ENCODE measurements at places on chromosomes 11 and 22.

- no peak for DNase-seq
These were observed 227.4 kb downstream of the TMEM135 start for GRCh38 chr11:87265132-87265531.

GRCh38 chr22:23130697-23131096 lies 11.1 kb downstream of the RSPH14 start:
- no peak for DNase-seq

GRCh38 chr11:86990031-86990430 lies 34.8 kb upstream of the FZD4 start:
- DNase-seq, result no peak

DNA sequence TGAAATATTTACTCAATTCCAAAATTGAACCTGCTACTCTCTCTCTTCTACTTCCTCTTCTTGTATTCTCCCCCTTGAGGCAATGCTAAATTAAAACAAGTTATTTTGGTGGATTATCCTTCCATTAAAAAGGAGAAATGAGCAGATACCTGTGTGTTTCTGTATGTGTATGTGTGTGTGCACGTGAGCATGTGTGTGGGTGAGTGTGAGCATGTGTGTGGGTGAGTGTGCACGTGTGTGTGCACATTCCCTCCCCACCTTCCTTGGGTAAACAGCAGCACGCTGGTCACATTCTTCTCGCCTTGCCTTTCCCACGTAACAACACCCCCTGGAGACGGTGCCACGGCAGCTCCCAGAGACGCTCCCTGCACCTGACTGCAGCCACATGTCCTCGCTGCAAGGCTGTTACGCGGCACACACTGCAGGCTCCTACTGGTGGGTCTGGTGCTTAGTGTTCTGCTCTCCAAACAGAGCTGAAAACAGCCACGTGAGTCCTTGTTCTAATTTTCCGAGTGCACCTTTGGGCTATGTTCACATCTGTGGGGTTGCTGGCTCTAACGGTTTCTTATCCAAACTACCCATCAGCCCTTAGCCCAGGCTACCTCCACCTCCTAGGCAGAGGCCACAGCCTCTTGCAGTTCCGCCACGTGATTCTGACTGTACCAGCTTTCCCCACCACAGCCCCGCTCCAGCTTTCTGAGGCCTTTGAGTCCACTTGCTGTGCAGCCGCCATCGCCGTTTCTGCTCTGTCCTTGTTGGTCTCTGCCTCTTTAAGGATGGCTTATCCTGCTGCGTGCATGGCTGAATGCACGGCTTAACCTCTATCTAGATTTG lies 123.4 kb downstream of the CTTN start:
- DNase-seq, result no peak

DNA sequence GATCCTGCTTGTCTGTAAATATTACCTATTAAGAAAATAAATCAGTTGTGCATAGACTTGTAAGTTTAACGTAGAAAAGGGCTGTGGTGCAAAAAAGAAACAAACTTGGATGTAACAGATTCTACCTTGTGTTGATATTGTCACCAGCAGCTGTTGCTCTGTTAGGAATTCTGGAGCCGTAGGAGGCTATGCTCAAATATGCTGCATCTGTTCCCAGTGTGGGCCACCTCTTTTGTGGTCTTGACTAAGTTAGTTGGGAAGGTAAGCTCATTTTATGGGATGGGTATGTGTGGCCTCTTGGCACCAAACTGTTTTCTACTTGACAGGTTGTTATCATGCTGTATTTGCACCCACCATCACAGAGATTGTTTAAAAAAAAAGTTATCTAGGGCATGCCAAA lies 29.4 kb upstream of the RAG2 start:
- no peak for DNase-seq

- DNase-seq, result no peak
These were observed 129.7 kb upstream of the CSNK2A3 start for GRCh38 chr11:11482730-11483129.

- DNase-seq, result no peak
These were observed 236.8 kb downstream of the BUD13 start for GRCh38 chr11:116535994-116536393.

DNA sequence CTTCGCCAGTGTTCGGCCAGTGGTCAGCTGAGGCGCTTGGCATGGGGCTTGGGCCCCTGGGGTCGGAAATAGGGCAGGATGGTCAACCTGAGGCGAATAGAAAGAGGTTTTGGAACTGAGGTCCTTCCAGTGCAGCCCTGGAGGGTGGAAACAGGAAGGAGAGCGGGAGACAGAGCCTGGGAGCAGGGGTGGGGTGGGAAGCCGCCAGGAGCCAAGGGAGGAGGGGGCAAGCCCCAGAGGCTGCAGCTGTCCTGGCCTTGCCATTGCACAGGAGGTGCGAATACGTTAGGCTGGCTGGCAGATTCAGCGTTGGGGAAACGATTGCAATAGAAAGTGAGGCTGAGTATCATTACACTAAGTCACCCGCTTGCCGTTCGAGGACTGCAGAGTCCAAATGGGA lies 13.9 kb upstream of the KCTD17 start:
- no peak for DNase-seq

GRCh38 chr11:57457643-57458023 lies 2.7 kb upstream of the RTN4RL2 start:
- DNase-seq, result no peak

DNA sequence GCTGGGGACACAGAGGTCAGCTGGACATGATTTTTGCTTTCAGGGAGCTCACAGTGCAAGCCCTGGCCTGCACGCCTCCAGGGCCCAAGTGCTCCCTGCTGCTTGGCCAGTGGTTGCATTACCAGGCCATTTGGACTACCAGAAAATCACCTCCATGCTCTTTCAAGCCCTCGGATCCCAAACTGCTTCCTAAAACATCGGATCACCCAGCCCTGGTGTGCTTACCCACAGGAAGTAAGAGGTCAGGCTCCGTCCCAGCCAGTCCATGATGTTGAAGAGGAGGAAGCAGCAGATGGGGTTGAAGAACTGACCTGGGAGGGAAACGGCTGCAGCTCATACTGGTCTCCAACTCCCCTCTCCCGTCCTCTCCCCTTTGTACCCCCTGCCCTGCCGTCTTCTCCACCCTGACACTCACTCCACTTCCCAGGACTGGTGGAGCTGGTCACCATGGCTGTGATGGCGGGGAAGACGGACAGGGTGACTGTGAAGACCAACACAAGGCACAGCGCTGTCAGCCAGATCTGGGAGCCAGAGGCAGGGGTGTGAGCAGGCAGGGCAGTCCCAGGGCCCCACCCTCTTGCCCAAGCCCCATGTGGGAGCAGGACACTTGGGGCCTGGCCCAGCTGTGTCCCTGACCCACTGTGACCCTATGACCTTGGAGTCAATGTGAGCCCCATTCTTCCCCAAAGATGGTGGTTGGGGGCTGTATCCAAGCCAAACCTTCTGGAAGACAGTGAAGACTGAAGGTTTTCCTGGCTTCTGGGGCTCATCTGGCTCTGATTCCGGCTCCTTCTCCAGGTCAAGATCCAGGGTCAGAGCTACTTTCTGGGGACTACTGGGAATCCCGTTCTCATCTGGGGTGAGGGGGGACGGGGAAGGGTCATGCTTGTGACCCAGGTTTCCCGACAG lies 5.6 kb downstream of the SLC29A2 start:
- no peak for DNase-seq

- DNase-seq, result no peak
These were observed 511 bp downstream of the RAC2 start for GRCh38 chr22:37243402-37244113.

DNA sequence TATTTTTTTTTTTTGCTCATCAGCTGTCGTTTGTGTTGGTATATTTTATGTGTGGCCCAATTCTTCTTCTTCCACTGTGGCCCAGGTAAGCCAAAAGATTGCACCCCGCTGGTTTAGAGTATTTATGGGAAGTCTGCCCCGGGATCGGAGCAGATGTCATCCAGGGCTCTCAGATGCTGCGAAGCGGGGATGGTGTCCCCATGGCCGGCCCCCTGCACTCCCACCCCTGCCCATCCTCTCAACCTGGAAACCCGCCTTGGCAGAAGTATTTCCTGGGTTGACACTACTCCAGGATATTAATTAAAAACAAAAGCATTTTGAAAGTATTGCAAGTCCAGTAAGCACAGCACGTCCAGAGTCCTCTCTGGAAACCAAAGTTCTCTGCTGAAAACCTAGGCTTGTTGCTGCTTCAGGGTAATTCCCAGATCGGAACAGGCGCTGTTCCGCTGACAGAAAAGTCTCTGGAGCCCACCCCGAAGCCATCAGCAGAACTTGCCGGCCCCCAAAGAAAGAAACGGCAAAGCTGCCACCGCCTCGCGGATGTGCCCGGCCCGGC lies 833 bp downstream of the SCUBE2 start:
- no peak for DNase-seq

All from cortex of kidney (tissue), 1 donor.